ENCODE measurements at places on chromosomes 6 and 20.
A peak's percentile ranks its signal among the peaks of the same experiment; 100 is the strongest.

- DNase-seq = no peak
These were observed 40.2 kb downstream of the INSM1 start for GRCh38 chr20:20407891-20408805.

- peak; percentile 40 for DNase-seq
These were observed 9.8 kb downstream of the RIMS4 start for GRCh38 chr20:44800391-44801046.

- peak; percentile 83 for DNase-seq
These were observed 39.4 kb downstream of the KIAA1755 start for GRCh38 chr20:38221119-38221589.

DNA sequence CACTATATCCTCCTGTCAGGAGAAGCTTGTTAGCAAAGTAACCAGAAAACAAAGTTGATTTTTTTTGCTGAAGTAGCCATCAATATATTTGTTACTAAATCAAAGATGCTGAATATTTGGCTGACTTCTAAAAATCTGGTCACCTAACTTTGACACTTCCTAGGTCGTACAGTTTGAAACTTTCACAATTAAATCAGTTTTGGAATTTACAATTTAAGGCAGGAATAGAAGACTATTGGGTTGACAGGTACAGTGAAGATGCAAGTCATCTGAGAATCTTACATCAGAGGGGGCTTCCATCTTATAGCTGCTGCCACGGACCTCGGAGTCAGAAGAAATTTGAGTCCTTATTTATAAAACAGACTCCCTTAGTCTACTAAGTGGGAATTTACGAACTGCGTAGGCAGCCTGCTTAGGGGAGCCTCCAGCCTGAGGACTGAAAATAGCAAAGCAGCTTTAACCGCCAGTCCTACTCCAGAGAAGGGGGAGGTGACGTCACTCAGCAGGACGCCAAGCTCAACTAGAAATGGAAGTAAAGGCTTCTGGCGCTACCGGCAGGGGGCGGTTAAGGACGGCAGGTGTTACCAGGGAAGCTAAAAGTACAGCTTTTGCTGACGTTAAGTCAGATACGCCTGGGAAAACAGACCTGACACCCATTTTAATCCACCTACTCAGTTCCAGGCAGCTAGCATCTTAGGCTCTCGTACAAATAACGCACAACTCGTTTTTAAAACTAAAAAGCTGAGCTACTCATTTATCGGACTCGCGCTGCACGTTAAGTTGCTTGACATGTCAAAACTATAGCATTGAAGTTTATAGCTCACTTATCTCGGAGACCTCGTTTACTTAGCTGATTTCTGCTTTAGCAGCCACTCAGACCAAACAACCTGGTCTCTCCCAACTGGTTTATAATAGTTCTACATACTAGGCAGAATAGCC lies 61.1 kb upstream of the HFE start:
- peak; percentile 96 for DNase-seq

GRCh38 chr6:126341126-126341525 lies 1.2 kb downstream of the CENPW start:
- DNase-seq = no peak

GRCh38 chr6:43107344-43108062 lies 31.4 kb downstream of the PTK7 start:
- no peak for DNase-seq

DNA sequence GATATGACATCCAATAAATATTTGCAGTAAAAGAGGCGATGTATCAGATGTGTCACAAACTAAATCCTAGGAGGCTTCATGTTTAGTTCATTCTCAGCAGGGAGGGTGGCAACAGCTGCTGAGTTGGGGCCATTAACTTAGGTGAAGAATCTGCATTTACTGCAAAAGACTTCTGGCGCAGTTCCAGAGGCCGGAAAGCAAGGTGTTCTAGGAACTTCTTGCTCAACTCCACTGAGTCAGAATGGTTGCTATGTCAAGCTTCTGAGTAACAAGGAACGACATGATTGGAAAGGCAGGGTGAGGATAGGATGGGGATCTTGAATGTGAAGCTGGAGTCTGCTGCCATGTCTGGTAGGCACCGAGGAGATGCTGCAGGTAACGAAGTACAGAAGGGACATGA lies 11.7 kb downstream of the ADNP start:
- peak; percentile 31 for DNase-seq

GRCh38 chr6:41177287-41177686 lies 14.4 kb upstream of the TREM2 start:
- no peak for DNase-seq

DNA sequence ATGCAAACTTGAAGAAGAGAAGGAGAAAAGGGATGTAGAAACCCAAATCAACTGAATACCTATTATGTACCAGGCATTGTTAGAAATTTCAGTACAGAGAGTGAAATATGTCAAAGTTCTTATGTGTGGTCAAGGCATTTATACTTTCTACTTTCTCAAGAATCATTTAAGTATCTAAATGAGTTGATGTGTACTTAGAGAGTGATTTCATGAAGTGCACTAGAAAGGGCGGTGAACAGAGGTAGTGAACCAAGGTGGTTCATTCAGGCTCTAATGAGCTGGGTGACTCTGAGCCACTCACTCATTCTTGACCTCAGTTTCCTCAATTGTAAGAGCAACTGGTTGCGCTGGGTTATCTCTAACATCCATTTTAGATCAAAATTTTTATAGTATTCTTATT lies 3.3 kb downstream of the PDE7B start:
- no peak for DNase-seq

DNA sequence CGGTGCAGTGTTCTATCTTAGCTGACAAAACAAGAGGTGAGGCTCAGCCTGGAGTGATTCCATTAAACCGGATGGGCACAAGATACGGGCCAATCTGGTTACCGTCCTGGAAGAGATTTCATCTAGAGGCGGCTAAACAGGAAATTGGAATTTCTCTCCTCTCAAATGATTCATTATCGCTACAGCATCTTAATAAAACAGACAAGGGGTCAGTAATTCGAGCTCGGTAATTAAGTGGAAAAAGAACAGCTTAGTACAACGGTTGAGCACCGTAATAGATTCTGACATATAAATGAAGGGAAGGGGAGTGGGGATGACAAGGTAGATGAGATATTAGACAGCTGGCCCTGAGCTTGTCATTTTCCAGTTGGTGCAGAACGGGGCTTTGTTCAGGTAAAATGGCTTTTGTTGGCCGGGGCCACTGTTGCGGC lies 137.2 kb downstream of the EDN3 start:
- no peak for DNase-seq

DNA sequence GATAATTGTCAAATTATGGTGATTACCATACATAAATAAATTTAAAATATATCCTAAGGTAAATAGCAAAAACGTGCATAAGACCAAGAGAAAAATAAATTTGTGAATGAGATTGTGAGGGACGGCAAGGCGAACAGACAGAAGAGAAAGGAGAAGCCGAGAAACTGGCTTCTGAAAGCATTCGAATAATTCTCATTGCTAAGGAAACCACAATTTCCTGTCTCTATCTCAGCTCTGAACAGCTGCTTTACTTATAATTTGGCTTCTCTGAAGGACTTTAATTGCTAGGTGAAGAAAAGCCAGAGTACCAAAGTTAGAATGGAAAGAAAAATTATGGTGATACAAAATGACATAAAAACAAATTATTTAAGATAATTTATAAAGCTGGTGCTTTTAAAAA lies 79.0 kb upstream of the RGS17 start:
- DNase-seq = no peak

- no peak for DNase-seq
These were observed 259.8 kb downstream of the UST start for GRCh38 chr6:149006671-149007070.

- DNase-seq = no peak
These were observed 1.0 kb downstream of the FILIP1 start for GRCh38 chr6:75492386-75493153.

DNA sequence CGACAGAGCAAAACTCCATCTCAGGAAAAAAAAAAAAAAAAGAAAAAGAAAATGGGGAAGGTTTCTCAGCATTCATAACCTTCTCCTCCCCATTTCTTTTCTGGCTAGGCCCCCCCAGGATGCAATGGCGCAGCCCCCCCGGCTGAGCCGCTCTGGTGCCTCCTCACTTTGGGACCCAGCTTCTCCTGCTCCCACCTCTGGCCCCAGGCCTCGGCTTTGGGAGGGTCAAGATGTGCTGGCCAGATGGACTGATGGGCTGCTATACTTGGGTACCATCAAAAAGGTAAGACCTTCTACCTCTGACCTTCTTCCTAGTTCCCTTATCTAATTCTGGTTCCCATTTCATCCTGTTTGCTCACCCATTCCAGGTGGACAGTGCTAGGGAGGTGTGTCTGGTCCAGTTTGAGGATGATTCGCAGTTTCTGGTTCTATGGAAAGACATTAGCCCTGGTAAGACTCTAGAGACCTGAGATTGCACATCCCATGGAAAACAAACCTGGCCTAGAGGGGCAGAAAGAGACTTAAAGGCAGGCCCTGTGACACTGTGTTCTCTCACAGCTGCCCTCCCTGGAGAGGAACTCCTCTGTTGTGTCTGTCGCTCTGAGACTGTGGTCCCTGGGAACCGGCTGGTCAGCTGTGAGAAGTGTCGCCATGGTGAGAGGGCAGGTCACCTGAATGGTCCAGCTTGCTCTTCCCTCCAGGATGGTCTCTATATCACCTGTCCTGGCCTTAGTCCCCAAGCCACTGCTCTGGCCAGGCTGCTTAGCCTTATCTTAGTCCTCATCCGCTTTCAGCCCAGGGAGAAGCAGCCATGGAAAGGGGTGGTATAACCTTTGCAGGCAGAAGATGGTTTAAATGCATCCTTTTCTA lies 1.6 kb downstream of the PHF1 start:
- no peak for DNase-seq

- no peak for DNase-seq
These were observed 221.5 kb downstream of the PREX1 start for GRCh38 chr20:48606172-48606840.

DNA sequence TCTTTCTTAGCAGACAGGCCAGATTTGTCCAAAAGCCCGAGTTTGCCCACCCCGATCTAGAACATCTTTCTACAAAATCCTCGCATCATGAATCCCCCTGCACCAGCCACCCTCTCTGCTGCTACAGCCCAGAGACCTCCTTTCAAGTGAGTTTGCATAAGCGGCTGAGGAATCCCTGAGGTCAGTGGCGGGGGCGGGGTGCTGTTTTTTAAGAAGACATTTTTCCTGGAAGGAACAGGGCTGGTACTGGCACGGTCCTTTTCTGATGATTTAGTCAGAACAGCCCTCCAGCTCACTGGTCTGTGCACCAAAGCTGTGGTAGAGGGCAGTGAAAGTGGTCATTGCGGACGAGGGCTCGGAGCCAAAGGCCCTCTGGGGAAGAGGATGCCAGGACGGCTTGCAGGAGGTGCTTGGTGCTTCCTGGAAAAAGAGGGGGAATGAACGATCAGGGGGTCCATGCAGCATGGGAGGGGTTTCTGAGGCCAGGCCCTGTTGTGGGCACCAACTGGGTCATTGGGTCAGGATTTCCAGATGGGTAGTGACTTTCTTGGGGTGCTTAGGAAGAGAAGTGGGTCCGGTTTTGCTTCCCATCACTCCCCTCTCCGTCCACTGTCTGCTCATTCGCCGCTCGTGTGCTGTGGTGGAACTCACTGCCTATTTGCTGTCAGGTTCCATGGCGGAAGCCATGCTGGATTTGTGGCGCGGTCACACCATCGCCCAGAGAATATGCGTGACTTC lies 50.4 kb downstream of the GNAS-AS1 start:
- DNase-seq = no peak

DNA sequence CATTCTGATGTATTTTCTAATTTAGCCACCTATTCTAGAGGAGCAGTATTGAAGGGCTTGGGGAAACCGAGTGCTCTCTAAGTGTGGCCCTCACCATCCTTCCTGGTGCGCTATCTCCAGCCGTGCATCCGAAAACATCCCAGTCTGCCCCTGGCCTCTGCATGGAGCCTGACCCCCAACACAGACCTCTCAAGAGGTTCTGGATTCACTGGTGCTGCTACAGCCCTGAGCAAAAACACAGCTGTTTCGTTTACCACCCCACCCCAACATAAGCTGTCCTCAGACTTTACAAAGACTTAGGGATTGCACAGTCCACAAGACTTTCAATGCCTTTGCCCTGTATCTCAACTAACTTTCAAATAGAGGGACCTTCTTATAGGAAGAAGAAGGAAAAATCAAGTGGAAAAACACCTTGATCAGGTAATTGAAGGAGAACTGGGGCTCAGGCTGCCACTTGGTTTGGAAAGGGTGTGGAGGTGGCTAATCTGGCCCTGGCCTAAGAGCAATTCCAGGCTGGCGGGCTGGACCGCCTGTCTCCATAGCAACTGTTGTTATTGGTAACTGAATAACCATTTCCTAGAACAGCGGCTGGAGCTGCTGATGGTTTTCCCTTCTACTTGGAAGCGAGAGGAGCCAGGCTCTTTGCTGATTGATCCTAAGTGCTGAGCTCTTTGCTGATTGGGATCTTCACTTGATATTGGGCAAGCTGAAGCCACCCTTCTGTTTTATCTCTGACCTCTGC lies 90.2 kb upstream of the TOX2 start:
- no peak for DNase-seq

DNA sequence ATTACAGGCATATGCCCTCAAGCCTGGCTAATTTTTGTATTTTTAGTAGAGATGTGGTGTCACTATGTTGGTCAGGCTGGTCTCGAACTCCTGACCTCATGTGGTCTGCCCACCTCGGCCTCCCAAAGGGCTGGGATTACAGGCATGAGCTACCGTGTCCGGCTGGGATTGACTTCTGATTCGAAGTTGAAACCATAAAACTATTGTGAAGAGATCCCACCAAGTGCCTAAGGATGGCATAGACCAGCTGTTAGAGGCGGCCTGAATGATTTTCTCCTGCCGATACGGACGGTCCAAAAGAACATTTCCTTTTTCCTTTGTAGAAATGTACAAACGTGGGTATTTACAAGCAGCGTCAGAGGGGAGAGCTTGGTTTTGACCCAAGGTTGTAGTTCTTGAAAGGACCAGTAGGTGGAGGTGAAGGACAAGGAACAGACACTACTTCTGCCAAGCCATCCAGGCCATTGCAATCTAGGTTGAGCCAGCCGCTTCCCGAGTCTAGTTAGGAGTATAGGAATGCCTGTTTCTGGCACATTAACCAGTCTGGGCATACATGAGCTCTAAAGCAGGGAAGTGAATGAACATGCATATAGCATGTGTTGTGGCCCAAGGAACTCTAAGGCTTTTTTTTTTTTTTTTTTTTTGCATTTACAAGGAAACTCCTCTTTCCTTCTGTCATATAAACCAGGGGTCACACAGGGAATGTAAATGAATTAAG lies 29.0 kb downstream of the MOCS3 start:
- peak; percentile 71 for DNase-seq

DNA sequence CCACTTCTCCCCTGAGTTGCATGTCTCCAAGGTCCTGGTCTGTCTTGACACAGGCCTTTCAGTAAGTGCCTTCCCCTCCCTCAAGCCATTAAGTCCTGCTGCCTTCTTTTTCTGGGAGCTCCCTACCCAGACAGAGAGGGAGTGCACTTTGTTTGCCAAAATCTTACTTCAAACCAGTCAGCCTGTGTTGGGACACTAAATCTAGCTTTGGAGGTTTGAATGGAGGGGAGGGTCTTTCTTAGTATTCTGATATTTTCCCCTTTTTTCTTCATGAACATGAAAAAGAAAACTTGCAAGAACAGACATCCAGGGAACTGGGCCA lies 170.7 kb upstream of the PMEPA1 start:
- no peak for DNase-seq

Measured in activated CD4-positive, alpha-beta T cell treated with anti-CD3 and anti-CD28 coated beads for 36 hours (primary cell).